ENCODE measurements at places on chromosomes 1 and 21.

GRCh38 chr1:11320153-11320936 lies 47.3 kb downstream of the UBIAD1 start:
- DNase-seq, result peak; percentile 11

DNA sequence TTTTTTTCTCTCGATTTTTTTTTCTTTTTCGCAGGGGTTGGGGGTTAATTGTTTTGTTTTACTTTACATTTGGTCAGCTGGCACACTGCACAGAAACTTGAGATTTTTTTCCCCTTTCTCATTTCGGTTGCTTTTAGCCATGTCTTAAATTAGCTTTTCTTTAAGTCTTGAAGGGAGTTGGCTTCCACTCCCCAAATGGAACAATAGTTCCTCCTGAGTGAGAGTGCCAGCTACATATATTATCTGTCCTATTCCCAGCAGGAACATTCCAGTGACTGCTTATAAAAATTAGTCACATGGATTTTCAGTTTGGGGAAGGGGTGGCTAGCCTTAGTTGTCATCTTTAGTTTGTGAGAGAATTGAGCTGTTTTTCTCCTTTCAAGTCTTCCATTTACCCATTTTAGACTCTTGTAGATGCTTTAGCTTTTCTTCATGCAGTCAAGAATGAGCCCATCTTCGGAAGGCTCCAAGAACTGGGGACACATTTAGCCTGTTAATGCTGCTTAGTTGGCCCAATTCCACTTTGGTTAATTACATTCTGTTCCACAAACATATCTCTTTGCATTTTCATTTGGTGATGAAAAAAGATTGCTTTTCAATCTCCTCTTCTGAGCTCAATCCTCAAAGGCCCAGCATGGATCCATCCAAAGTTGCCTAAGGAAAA lies 510.1 kb upstream of the CXADR start:
- no peak for DNase-seq

DNA sequence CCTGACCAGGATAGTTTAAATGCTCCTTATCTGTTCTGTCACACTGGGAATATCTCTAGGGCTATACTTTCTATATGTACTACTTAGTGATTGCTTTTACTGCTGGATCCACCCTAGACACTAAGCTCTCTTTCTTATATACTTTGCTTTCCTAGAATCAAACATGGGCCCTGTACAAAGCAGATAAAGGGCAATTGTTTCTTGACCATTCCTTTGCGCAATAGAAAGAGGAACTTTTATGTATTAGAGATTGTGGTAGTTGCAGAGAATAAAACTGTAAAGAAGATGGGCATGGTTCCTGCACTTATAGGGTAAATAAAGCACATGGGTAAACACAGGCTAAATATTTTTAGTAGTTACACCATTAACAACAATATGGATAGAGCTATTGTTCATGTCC lies 58.8 kb downstream of the ATP6V1G3 start:
- DNase-seq, result no peak

DNA sequence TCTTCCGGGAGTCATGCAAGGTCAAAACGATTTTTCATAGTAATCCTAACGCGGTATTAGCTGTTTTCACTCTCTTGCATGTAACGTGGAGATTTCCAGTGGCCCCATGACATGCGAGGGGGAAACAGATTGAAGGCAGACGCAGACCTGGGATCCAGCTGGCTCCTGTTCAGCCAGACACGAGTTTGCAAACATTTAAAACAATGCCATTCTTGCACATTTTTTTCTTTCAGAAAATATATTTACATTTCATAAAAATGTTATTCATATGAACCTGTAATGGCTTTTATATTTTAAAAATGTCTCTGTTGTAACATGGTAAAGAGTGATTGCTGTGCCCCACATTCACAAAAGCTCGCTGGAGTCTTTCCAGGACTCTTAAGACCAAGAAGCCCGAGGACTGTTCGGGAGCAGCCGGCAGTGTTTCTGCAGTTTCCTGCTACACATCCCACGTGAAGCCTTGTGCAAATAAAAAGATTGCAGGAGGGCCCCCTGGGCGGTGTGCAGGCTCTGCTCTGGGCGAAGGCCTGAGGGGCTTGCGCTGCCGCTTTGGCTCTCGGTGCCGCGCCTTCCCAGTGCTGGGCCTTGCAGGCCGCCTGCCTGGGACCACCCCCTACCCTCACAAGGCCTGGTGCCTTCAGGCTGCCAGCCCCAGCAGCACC lies 184.9 kb downstream of the DYRK1A start:
- DNase-seq, result no peak

DNA sequence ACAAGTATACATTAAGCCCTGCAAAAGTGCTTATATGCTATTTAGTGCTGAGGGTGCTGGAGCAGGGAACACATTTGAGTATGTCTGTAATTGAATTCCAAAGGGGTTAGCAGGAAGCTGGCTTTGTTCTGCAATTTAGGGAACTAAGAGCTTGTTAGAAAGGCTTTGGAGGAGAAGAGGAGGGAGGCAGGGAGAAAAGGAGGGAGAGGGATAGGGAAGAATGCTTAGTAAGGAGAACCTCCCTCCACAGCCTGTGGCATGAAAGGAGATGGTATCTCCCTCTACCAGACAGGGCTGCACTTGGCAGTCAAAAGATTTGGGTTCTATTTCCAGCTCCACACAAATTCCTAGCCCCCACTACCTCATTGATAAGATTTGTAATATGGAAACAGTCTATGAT lies 217.8 kb downstream of the DAB1 start:
- DNase-seq, result no peak

DNA sequence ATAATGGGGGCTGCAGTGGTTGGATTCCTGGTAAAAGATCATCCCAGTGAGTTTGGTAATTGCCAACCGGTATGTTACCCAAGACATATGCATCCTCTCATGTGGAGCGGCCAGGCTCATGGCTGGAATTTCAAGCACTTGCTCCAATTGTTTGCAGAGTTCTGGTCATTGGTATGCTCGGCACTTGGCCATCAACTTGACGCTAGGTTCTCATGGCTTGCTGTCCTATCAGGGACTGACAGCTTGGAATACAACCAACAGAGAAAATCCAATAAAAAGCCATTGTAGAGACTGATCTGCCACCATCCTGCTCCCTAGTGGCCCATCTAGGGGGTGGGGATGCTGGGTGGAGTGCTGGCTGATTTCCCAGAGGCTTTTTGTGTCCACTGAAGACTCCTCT lies 120.9 kb downstream of the EDEM3 start:
- no peak for DNase-seq

DNA sequence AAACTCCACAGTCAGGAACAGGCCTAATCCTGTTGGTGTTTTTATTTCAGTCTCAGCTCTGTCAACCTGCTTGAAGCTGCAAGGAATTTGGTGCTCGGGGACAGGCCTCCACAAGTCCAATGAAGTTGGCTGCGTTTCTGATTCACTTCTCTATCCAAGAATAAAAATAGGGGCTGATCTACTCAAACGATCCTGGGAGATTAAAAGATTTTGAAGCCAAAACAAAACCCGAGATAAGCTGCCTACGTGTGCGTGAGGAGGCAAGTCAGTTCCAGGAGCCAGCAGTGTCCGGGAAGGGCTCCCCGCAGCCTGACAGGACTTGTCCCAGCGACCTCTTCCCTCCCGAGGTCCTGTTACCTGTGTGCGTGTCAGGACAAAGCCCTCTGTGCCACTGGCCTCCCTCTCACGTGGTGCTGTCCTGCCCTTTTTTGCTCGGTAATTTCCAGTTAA lies 98.0 kb downstream of the ETS2 start:
- no peak for DNase-seq

GRCh38 chr1:25033828-25034705 lies 104.0 kb upstream of the RUNX3 start:
- DNase-seq, result peak; percentile 96

- DNase-seq, result no peak
Observed at GRCh38 chr1:82517586-82517985, 716.9 kb downstream of the ADGRL2 start.

DNA sequence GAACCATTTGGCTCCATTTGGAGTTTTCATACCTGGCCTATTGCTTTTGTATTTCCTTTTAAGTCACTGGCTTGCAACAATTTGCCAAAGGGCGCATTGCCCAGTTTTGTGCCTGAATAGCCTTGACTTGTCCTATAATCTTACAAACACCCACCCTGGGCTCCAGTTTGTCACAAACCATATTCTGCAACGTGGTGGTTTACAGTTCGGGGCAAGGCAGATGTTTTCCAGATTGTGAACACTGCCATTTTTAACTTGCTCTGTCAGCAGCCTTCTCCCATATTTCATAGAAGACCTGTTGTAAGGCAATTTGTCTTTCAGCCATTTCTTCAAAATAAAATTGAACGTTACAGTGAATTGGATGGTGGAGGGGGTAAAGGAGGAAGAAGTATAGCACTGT lies 53.2 kb upstream of the UBE2U start:
- DNase-seq, result no peak

GRCh38 chr1:75159154-75159553 lies 25.0 kb downstream of the LHX8 start:
- DNase-seq, result no peak

GRCh38 chr1:4796161-4797015 lies 142.0 kb downstream of the AJAP1 start:
- DNase-seq, result no peak

DNA sequence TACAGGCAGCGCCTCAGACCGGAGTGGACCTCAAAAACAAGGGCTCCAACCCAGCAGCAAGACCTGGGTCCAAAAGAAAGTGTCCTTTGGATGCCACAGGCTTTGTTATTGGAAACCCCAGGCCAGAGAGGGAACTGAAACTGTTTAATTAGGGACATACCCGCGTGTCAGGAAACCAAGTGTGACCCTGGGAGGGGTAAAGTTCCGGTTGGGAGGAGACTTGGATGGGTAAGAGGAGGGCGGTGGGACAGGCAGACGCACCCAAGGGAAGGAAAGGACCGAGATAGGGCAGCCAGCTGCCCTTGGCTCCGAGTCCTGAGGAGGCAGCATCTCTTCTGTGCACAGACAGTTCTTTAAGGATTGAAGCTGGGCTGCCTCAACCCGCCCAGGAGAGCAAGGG lies 71.4 kb downstream of the CDC7 start:
- peak; percentile 83 for DNase-seq

DNA sequence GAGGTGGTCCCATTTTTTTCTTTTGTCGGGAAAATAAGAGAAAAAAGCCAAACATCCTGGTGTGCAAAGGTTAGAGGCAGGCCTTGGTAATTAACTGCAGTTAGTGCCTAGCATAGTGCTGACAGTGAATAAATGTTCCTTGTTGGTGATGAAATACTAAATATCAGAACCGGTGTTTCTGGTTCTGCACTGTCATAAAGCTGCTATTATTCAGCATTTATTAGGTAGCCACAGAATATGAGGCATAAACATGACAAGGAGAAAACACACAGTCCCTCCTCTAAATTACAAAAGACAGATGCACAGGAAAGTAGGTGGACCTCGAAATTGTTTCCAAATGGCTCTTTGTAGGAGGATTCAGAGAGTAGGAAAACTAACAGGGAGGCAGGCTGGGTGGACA lies 122.0 kb upstream of the ADGRL2 start:
- DNase-seq, result no peak

DNA sequence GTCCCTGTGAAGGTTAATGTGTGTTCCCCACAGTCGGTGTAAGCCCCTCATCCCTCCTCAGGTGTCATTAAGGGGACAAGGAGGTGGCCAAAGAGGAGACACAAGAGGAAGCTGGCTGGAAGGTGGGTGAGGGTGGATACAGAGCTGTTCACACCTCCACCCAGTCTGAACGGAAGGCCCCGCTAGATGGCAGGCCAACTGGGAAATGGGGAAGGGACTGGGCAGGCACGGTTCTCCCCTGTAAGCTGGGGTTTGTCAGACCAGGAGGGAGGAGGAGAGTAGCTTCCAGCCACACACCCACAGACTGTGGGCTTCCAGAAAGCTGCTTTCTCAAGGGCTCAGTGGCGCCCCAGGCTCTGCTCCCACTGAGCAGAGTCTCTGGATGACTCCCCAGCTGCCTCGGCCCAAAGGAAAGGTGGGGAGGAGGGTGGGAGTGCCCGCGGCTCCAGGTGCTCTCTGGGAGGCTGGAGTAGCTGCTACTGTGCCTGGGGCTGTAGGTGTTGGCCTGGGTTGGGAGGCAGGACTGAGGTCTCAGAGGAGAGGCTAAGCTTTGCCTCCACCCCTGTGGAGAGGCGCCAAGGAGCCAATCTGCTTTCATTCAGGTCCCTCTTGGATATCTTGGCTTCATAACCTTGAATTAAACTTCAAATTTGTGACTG lies 41.2 kb downstream of the PCP4 start:
- DNase-seq, result no peak

DNA sequence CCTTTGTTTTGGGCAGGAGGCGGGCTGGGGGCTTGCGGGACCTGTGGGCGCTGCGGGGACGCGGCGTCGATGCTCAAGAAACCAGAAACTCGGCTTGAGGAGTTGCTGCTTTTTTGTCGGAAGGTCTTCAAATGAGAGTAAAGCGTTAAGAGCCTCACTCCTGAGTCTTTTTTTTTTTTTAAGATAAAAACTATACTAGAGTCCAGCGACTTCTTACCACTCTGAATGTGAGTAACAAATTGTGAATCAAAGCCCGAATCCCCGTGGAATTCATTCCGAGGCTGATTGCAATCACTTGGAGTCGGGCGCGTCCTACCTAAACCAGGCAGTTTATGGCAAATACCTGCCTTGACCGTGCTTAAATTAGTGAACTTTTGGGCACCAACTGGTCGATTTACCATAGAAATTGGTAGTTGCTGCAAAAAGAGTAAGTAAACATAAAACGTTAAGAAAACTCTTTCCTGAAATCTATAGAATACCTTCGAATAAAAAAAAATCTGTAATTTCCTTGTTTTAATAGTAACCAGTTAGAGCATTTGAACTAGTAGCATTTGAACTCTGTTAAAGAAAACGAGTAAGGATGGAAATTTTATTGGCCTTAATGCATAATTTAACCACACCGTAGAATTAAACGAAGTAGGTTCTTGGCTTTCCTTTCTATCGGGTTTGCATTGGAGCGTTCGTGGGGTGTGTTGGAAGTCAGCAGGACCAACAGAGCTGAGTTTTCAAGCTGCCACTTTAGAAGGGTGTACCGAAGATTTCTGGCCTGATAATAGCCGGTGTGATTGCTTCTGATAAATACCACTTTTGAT lies 769 bp downstream of the GPSM2 start:
- DNase-seq, result no peak

GRCh38 chr1:154478639-154479038 lies 23.4 kb upstream of the TDRD10 start:
- peak; percentile 87 for DNase-seq

GRCh38 chr1:183167676-183168075 lies 18.4 kb upstream of the LAMC2 start:
- no peak for DNase-seq

Measured in suppressor macrophage (primary cell).